ENCODE measurements at places on chromosomes 4 and X. TPM values are rescaled to one million over a fixed set of nuclear protein-coding genes. Genes with fewer than 3 reads are reported as not detected.

DNA sequence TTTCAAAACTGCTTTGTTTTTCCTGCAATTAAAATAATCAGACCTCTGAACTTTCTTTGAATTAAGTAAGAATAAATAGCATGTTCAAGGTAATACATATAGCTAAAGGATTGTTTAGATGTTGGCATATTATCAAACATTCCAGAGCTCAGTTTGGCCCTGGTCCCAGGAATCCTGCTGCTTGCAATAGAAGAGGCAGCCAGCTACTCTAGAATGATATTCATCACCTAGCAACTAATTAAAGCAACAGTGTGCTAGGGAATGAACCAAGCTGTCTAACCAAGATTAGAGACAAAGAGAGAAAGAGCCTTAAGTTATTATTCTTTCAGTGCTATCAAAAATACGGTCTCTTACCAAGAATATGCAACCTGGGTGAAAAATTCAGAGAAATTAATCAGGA, 460.9 kb downstream of the GABRG1 start:
- DNase-seq, result peak; percentile 74
- H3K27ac ChIP-seq, result no peak overlapping the region
- no peak overlapping the region for H3K4me3 ChIP-seq
- H3K36me3 ChIP-seq, result no peaks in the 10 kb centered on the region
- H3K4me1 ChIP-seq, result no peaks in the 10 kb centered on the region
- H3K27me3 ChIP-seq, result no peaks in the 10 kb centered on the region

DNA sequence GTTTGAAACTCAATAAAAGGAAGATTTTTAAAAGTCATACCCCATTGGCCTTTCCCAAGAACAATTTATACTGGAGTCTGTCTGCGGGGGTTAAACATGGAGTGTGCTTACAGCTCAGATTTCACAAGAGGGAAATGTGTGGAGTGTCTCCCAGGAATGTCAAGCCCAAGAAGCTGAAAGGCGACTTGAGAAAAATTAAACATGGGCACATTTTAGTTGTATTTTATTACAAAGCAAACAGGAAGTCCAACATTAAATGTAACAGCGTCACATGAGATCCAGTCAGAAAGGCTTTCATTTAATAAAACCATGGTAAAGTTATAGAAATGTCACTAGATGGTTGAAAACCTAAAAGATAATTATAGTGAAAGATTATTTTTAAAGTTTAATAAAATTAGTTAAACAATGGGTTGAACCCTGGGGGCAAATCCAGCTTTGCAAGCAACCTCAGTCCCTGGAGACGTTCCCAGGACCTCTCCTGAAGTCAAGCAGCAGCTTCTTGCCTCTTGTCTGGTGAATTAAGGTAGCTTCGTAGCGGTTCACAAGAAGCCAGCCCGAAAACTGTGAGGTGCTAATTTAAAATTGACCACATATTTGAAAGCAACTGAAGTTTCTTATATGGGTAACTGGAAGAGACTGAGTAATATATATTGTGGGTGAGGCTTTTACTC, 168.4 kb upstream of the EDNRA start:
- no peak overlapping the region for H3K4me3 ChIP-seq
- H3K4me1 ChIP-seq, result no peaks in the 10 kb centered on the region
- DNase-seq, result peak; percentile 32

- H3K27me3 ChIP-seq, result no peaks in the 10 kb centered on the region
- H3K27ac ChIP-seq, result no peak overlapping the region
Observed at GRCh38 chrX:49840679-49841078, 11.6 kb downstream of the PAGE4 start.

- no peak overlapping the region for H3K27ac ChIP-seq
- no peaks in the 10 kb centered on the region for H3K36me3 ChIP-seq
- no peak overlapping the region for H3K4me3 ChIP-seq
- DNase-seq, result no peak
- H3K27me3 ChIP-seq, result no peaks in the 10 kb centered on the region
Observed at GRCh38 chr4:115213716-115214115, 100.3 kb upstream of the NDST4 start.

PRSS12 gene
- 4.1 TPM for total RNA-seq

GRCh38 chr4:19254486-19254885, 997.2 kb upstream of the SLIT2 start:
- H3K27me3 ChIP-seq, result no peaks in the 10 kb centered on the region
- peak; percentile 60 for DNase-seq
- no peak overlapping the region for H3K27ac ChIP-seq
- H3K4me3 ChIP-seq, result no peak overlapping the region

- H3K4me3 ChIP-seq, result no peak overlapping the region
- H3K4me1 ChIP-seq, result no peaks in the 10 kb centered on the region
- H3K27me3 ChIP-seq, result no peaks in the 10 kb centered on the region
Observed at GRCh38 chr4:162700358-162700757, 466.3 kb downstream of the NAF1 start.

All from astrocyte (in vitro differentiated cells and primary cell).